Liver (tissue), 10 donors: ENCODE measurements at places on chromosomes 7 and 10. TPM values are rescaled to one million over a fixed set of nuclear protein-coding genes. Genes with fewer than 3 reads are reported as not detected.

SLC16A9 gene
- 0.59 TPM for total RNA-seq

KIAA1217 gene
- total RNA-seq = 5.8 TPM

STN1 gene
- total RNA-seq = 9.0 TPM

ENO4 gene
- 0.19 TPM for total RNA-seq

SEMA3D gene
- total RNA-seq = 1.1 TPM

UBN2 gene
- 9.1 TPM for total RNA-seq

SLC26A5 gene
- total RNA-seq = 0.67 TPM

IL2RA gene
- total RNA-seq = not detected

- no peak for DNase-seq
- H3K27me3 ChIP-seq = no peaks in the 10 kb centered on the region
- no peaks in the 10 kb centered on the region for H3K4me1 ChIP-seq
- H3K4me3 ChIP-seq = no peak overlapping the region
- peaks cover 40% of the 10 kb centered on the region for H3K36me3 ChIP-seq
Observed at GRCh38 chr10:24603333-24603732, 120.4 kb downstream of the ARHGAP21 start.

DNA sequence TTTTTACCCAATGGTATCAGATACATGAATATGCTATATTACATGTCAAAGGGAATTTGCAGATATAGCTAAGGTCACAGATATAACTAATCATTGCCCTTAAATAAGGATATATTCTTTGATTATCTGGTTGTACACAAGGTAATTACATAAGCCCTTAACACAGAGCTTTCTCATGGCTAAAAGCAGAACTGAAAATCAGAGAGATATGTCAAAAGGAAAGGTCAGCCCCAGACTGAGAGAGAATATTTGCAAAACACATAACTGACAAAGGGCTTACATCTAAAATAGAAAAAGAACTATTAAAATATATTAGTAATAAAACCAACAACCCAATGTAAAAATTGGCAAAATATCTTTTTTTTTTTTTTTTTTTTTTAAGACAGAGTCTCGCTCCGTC, 1029.5 kb upstream of the LRRN3 start:
- no peak overlapping the region for H3K4me3 ChIP-seq
- H3K4me1 ChIP-seq = no peaks in the 10 kb centered on the region
- H3K27me3 ChIP-seq = no peaks in the 10 kb centered on the region

DNA sequence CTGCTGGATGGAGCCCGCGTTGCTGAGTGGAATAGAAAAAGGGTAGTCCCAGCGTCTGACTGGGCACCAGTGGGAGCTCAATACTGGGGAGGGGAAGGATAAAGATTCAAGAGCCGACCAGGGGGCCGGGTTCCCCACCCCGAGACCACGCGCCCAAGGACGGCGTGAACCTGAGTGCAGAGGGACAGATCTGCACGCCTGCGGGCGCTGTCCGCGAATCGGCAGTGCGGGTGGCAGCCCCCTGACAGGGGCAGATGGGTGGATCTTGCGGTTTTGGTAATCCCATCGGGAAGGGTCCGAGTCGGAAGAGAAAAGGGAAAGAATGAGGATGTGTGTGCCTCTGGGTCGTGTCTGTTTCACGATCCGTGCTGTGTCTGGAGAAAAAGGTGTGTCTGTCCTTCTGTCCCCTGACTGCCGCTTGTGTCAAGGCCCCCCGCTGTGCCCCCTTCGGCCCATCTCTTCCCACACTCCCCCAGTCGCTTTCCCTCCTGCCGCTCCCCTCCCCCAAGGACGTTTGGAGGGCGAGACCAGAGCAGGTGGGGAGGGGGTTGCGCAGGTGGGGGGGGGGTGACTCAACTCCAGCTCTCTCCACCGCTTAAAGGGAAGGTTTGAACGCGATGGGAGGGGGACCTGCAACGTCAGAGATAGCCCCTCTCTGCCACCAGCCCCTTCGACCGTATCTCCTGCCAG, 734 bp upstream of the VGF start:
- H3K36me3 ChIP-seq = no peaks in the 10 kb centered on the region
- DNase-seq = no peak
- H3K27ac ChIP-seq = no peak overlapping the region

GRCh38 chr10:129960481-129961156, 3.5 kb downstream of the EBF3 start:
- H3K27me3 ChIP-seq = peaks cover 9% of the 10 kb centered on the region
- no peaks in the 10 kb centered on the region for H3K36me3 ChIP-seq
- DNase-seq = no peak
- H3K4me3 ChIP-seq = no peak overlapping the region
- peaks cover 34% of the 10 kb centered on the region for H3K4me1 ChIP-seq

DNA sequence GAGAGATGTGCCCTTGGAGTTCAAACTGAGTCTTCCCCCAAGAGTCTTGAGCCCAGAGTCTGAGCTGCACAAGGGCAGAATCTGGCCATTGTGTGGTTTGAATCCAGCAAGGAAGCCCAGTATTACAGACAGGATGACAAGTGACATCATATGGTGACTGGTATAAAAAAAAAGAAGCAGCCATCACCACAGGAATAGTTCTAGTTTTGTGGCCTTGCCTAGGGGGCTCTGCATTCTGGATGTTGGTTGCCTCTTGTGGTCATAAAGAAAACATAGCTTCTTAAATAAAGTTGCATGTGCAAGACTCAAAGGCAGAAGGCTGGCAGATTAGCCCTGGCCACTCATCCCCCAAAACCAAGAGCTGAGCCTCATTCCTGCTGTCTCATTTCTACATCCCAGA, 16.8 kb upstream of the LRRC72 start:
- peaks cover 2% of the 10 kb centered on the region for H3K27me3 ChIP-seq
- H3K27ac ChIP-seq = no peak overlapping the region
- H3K4me3 ChIP-seq = no peak overlapping the region
- DNase-seq = no peak

- H3K36me3 ChIP-seq = peaks cover 10% of the 10 kb centered on the region
- peaks cover 7% of the 10 kb centered on the region for H3K4me1 ChIP-seq
- peak overlapping the region; percentile 25 for H3K27ac ChIP-seq
- no peaks in the 10 kb centered on the region for H3K27me3 ChIP-seq
- peak; percentile 52 for DNase-seq
Observed at GRCh38 chr10:89217057-89217990, 10.2 kb upstream of the CH25H start.

GRCh38 chr7:101185258-101185839, 5.3 kb upstream of the NAT16 start:
- no peak overlapping the region for H3K27ac ChIP-seq
- DNase-seq = no peak
- H3K4me1 ChIP-seq = no peaks in the 10 kb centered on the region
- peaks cover 2% of the 10 kb centered on the region for H3K27me3 ChIP-seq

DNA sequence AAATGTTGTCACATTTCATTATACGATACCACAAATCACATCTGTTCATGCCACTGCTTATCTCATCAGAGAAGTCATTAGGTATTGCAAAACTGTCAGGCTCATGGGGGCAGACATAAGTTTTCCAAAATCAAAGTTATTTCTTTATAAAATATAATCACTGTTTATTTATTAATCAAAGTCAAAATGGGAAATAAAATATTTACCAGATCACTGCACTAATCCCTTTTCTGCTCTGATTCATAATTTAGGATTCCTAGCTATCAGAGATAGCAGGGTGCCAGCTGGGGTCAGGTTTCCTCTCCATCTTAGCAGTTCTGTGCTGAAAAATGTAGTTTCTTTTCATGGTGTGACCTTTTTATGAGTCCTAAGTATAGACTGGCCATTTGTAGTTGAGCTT, 117.7 kb upstream of the LANCL2 start:
- H3K27ac ChIP-seq = no peak overlapping the region
- H3K4me3 ChIP-seq = no peak overlapping the region
- H3K36me3 ChIP-seq = no peaks in the 10 kb centered on the region

- H3K36me3 ChIP-seq = no peaks in the 10 kb centered on the region
- no peak overlapping the region for H3K27ac ChIP-seq
- no peak overlapping the region for H3K4me3 ChIP-seq
- H3K27me3 ChIP-seq = peaks cover 9% of the 10 kb centered on the region
- H3K4me1 ChIP-seq = peaks cover 4% of the 10 kb centered on the region
- DNase-seq = no peak
Observed at GRCh38 chr7:128349466-128349825, 5.7 kb upstream of the RBM28 start.

DNA sequence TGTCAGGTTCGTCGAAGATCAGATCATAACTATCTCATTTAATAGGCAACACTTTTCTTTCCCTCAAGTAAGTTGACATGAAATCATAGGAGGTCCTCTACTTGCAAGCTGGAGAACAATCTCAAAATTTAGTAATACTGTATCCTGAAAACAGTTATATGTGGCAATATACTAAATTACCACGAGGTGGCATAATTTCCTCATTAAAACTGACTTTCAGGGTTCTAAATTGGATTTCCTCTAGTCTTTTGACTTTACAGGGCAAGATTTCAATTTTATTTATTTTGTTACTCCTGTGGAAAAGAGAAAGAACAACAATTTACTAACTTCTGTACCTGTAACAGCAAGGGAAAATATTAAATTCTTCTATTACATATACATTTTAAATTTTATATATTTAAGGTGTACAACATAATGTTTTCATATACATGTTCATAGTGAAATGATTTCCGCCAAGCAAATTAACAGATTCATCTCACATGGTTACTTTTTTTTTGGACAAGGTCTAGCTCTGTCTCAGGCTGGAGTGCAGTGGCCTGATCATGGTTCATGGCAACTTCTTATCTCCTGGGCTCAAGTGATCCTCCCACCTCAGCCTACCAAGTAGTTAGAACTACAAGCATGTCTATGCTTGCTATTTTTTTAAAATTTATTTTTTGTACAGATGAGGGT, 53.4 kb upstream of the CYP2C18 start:
- no peak overlapping the region for H3K27ac ChIP-seq
- H3K36me3 ChIP-seq = no peaks in the 10 kb centered on the region
- H3K4me3 ChIP-seq = no peak overlapping the region
- DNase-seq = no peak
- H3K4me1 ChIP-seq = no peaks in the 10 kb centered on the region

- no peak for DNase-seq
- no peaks in the 10 kb centered on the region for H3K27me3 ChIP-seq
- H3K4me3 ChIP-seq = no peak overlapping the region
- peaks cover 15% of the 10 kb centered on the region for H3K36me3 ChIP-seq
Observed at GRCh38 chr7:140031364-140031763, 31.4 kb downstream of the PARP12 start.
